ENCODE measurements at places on chromosomes 5 and 9.

GRCh38 chr5:145953202-145953601, 16.8 kb downstream of the SH3RF2 start:
- DNase-seq = no peak

DNA sequence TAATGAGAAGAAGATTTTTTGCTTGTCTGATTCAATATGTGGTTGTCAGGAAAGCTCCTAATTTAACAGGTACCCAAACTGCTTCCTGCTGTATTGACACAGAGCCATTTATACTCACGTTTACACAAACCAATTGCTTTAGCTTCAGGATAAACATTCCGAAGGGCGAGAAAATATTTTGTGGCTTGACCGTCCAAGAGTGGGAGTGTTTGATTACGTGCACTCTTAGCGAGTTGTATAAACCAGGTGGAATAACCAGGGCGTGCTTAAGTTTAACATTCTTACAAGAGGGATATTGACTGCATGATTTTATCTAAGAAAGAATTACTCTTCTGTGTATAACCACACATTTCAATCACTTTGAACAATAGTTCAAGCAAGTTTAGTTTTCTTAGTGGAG, 278.7 kb upstream of the TYRP1 start:
- DNase-seq = no peak

DNA sequence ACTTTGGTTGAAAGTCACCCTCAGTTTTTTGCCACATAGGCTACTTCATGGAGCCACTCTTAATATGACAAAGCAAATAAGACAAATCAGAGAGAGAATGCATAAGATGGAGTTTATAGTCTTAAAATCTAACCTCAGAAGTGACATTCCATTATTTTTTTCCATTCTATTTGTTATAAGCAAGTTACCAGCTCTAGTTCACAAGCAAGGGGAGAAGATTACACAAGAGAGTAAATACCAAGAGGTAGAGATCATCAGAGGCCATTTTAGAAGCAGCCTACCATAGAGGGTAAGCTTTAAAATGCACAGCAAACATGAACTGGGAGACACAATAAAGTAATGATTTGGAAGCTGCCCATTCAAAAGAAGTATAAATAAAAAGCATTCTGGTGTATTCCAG, 651.3 kb upstream of the MEF2C start:
- peak; percentile 37 for DNase-seq

DNA sequence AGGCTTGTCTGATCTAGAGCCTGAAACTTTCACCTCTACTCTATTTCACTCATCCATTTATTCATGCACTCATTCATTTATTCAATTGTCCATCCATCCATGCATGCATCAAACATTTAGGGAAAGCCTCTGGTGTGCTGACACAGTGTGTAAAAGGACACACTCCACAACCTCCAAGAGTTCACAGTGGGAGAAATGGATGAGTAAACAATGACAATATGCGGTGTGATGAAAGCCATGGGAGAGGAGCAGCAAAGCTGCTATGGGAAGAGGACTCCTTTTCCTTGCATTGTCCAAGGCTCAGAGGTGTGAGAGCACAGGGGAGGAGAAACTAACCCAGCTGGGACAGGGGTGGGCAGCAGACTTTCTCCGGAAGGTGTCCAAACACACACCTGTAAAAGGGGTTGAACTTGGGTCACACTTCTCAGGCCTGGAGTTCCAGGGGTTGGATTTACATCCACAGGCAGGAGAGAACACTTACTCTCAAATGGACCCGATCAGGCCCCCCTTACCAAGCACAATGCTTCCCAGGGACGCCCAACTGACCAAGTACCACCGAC, 21.2 kb upstream of the PFDN1 start:
- DNase-seq = peak; percentile 43

DNA sequence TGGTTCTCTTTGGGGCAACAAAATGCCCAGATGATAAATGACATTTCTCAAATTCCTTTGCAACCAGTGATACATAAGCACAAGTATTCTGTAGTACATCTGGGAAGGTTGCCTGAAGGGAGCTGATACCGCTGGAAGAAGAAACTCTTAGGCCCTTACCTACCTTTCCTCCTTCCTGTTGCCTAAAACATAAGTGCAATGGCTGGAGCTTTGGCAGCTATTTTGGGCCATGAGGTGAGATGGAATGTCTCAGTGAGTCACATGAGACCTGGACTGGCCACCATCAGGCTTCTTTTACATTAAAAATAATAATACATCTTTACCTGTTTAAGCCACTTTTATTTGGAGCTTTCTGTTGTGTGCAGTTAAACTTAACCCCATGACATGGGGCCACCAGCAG, 11.2 kb upstream of the ADGRD2 start:
- DNase-seq = no peak

DNA sequence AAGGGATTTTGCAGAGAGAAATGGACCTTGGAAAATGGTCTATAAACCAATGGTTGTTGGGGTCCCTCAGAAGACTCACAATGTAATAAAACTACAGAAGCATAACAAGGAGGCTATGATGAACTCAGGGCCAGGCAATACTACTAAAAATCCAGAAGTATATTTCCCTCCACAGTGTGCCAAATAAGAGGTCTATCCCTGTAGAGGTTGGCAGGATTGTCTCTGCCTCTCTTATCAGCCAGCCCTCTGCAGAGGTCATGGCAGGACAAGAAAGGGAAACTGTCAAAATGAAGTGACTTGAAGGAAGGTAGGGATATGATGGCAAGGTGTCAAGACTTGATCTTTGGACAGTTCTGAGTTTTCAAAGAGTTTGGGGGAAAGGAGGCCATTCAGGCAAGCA, 115.7 kb upstream of the NR5A1 start:
- DNase-seq = no peak

Measured in epithelial cell of esophagus (primary cell).